Activated naive CD4-positive, alpha-beta T cell treated with anti-CD3 and anti-CD28 coated beads, Interleukin-2, amount 50 U/mL, for 16 hours (primary cell): ENCODE measurements at places on chromosomes 7 and 10.

GRCh38 chr10:3010816-3011460 is 56.4 kb upstream of the PFKP start:
- no peak for DNase-seq

DNA sequence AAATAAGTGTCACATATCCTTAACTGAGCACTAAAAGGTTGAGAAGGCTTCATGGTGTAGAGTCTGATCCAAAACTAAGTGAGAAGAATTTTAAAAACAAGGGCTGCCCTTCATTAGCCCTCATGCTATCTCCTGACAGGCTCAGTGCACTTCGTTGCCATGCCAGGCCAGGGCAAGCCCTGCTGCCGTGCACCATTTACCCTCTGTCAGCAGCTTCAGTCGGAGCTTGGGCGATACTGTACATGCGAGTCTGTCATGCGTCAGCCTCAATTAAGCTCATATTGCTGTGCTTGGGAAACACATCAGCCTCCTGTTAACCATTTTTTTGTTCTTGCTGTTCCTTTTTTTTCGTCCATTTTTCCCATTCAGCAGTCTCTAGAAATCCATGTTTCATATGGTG is 166.6 kb downstream of the VTI1A start:
- DNase-seq: no peak

GRCh38 chr7:96097835-96098234 is 224.1 kb downstream of the SLC25A13 start:
- DNase-seq: no peak

DNA sequence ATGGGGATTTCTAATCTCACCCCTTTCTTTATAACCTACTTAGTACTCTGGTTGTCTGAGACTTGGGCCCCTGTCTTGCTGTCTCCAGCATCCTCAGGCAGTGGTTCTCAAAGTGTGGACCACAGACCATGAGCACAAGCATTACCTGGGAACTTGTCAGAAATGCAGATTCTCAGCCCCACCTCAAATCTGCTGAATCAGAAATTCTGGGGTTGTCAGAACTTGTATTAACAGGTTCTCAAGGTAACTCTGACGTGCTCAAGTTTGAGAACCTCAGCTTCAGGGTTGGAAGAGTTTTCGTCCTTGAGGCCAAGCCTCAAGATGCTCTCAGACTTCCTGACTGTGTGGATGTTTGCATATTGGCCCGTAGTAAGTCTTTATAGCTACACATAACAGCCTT is 97.4 kb downstream of the REEP3 start:
- no peak for DNase-seq

DNA sequence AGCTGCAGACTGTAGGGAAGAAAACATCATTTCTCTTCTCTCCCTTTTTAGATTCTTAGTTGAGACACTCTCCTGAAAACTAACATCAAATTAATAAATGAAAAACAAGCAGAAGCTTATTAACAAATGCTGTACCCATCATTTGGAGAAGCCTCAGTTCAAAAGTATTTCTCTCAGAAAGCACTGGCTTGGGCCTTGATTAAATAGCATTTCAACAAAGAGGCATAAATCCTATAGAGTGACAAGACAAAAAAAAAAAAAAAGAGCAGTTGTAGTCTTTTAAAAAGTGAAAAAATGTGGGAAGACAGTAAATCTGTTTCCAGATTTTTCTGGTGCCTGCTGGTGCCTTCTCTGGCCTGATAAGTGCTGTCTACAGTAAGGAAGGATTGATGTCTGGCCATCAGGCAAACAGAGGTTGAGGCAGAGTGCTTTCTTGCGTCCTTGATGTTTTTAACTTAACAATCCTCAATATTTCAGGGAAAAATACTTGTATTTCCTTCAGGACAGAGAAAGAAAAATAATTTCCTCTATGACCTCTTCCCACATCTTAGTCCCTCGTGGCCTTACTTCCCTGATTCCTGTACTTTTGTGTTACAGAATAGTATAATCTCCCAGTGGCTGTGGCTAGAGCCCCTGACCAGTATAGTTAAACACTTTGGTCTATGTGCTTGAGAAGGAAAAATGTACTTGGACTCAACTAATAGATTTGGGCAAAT is 300.5 kb downstream of the HGF start:
- no peak for DNase-seq

- no peak for DNase-seq
Measured at GRCh38 chr7:10463701-10464100, 510.0 kb upstream of the PHF14 start.

DNA sequence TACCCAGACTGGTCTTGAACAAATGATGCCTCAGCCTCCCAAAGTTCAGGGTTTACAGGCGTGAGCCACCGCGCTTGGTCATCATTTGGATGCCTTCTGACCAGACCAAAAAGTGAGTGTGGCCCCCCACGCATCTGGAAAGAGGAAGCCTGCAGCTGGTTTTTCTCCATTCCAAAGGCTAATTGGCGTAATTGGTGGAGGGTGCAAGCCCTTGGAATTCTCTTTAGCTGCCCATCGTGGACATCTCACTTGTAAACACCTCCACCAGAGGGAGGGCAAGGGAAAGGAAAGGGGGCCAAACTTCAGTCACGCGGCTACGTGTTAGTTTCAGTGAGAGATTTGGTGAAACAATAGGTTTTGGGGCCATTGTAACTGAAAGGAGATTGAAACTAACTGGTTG is 4.1 kb upstream of the ARHGAP21 start:
- no peak for DNase-seq

- no peak for DNase-seq
Measured at GRCh38 chr10:44724415-44725174, 186.5 kb upstream of the TMEM72 start.

DNA sequence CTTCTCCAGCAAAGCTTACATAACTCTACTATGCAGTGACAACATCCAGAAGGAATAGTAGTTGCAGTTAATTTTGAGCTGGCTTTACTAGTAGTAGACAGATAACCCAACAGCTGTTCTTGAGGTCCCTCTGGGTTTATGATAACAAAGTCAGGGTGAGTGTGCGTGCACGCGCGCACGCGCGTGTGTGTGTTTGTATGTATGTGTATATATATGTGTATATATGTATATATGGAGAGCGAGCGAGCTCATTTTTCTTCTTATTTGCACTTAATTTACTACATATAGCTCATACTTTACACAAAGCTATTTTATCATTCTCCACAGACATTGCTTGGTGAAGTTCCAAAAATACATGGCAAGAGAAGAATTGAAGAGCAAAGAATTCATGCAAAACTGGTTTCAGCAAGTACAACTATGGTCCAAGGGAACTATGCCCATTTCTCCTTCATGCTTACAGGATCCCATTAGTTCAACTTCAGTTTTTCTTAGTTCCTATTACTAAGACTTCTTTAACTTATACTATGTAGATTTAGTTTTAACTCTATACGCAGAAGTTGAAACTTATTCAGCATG is 105.9 kb upstream of the TMEM168 start:
- DNase-seq: no peak

- DNase-seq: no peak
Measured at GRCh38 chr7:66810716-66811115, 70.2 kb downstream of the RABGEF1 start.

DNA sequence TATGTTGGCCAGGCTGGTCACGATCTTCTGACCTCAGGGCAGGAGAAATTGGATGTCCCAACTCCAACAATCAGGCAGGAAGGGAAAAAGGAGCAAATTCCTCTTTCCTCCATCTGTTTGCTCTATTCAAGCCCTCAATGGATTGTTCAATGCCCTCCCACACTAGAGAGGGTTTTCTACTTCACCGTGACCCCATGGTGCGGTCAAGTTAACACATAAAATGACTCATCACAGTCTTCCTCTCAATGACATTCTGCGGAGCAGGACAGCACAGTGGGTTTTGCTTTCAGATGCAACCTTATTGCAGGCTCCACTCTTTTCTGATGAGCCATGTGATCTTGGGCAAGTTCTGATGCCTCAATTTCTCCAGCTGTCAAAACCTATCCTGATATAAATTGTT is 364.9 kb downstream of the ANKRD30A start:
- DNase-seq: no peak

DNA sequence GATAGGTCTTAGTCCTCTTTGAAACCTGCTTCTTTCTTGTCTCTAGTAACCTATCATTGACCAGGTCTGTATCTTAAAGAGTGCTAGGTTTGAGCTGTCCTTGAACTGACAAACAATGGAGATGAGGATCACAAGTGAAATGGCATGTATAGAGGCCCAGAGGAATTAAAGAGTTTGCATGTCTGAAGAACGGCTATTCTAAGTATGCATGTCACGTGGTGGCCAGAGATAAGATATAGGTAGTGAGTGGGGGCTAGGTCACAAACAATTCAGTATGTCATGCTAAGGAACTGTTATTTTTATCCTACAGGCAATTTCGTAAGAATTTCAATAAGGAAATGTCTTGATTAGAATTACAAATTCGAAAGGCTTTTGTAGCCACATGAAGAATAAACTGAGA is 95.3 kb downstream of the SUGCT start:
- no peak for DNase-seq

DNA sequence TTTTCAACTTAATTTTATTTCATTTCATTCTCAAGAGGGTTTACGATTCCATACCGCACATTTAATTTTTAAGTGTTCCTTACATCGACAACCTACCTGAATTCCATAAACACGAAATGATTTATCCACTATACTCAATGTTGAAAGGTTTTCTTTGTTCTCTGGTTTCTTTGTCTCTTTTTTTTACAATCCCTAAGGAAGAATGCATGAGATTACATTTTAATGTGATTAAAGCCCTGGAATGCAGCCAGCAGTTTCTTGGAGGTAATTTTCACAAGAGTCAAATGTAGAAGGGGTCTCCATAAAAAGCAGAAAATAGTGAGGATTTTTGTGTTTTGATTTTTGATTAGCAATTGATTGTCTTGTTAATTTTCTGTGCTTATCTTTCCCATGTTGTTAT is 59.2 kb upstream of the ADCY1 start:
- no peak for DNase-seq

DNA sequence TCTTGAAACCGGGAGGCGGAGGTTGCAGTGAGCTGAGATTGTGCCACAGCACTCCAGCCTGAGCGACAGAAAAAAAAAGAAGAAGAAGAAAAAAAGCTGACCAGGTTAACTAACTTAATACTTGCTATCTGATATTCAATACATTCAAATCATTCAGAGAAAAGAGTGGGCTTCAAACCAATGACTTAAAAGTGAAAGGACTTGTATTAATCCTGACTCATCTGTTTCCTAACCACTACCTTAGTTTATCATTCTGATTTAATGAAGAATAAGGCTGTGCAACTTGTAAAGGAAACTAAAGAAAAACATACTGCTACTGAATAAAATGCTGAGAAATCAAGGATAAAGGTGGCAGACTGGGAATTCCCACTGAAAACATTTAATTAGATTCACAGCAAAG is 128.4 kb downstream of the NRBF2 start:
- no peak for DNase-seq

DNA sequence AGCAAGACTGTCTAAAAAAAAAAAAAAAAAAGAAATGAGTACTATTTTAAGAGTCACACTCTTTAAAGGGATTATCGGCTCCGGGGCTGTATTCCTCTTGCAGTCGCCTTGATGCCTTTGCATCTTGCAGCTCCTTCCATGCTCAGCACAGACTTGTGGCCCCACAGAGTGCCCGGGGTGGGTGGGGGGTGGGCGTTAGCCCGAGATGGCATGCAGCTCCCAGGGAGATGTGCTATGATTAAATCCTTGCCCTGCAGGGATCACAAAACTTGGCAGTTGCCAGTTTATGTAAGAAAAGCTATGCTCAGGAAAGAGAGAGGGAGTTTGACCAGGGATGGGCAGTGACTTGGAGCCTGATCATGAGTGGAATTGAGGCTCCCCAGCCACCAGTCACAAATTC is 81.9 kb downstream of the CCDC3 start:
- no peak for DNase-seq

DNA sequence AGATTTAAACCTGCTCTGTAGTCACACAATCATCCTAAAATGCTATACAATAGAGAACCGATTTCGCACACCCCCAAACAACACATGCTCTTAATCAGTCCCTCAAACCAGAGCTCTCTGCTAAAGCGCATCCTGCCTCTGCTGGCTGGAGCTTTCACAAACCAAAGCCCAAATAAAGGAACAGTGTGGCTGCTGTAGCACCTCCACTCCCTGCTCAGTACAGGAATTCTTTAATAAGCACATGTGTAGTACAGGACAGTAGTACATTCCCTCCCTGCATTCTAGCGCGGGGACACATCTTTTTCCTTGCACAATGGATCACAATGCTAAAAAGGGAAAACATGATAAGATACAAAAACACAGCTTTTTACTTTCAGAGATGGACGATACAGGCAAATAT is 684.6 kb downstream of the MAGI2 start:
- no peak for DNase-seq

- DNase-seq: no peak
Measured at GRCh38 chr10:46299536-46300369, 13.0 kb downstream of the ANTXRL start.

- DNase-seq: no peak
Measured at GRCh38 chr7:91228927-91229558, 35.2 kb upstream of the FZD1 start.

GRCh38 chr10:14924013-14924412 is 29.9 kb downstream of the DCLRE1C start:
- no peak for DNase-seq

GRCh38 chr10:29265210-29265768 is 23.6 kb upstream of the LYZL1 start:
- DNase-seq: no peak

DNA sequence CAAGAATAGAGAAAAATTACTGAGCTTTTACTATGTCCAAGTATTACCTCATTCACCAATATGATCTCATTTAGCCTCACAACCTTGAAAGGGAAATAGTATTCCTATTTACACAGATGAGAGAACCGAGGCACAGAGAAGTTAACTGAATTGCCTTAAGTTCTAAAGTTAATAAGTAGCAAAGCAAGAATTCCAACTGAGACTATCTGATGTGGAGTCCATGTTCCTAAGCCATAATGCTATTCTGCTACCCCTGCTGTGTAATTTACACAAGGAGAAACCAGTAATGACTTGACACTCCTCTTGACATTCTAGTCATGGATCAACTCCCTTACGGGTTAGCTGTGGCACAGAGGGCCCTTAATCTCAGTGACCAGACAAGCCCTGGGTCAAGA is 60.7 kb downstream of the ABCB4 start:
- no peak for DNase-seq

- no peak for DNase-seq
Measured at GRCh38 chr7:132116369-132116768, 459.9 kb downstream of the PLXNA4 start.

- DNase-seq: peak; percentile 61
Measured at GRCh38 chr7:24981171-24981951, 1.4 kb upstream of the OSBPL3 start.

DNA sequence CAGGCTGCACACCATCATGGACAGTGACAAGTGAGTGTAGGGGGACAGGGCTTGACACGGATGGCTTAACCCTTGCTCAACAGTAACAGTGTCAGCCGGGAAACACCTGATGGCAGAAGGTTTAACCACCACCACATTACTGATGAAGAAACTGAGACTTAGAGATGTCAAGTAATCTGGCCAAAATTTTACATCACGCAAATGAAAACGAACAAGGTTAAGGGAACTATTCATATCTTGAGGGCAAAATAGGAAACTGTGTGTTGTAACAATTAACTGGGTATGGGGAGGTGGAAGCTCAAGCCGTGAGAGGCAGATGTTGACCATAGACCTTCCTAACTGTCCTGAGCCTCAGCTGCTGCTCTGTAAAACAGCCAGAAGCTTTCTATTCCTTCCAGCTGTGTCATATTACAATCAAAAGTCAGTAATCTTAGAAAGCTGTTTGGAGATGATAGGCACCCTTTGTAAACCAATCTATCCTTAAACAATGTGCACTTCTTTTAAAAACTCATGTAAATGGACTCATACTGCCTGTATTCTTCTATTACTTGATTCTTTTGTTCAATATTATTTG is 68.4 kb downstream of the ABCC2 start:
- DNase-seq: no peak
